AG09309 (cell line): ENCODE measurements at places on chromosomes 13 and 19.

- DNase-seq: no peak
Measured at GRCh38 chr13:19157461-19157860, 24.2 kb downstream of the TUBA3C start.

- no peak for DNase-seq
Measured at GRCh38 chr19:32201636-32202051, 143.8 kb upstream of the ZNF507 start.

GRCh38 chr19:18718015-18718526 is 34.6 kb downstream of the CRTC1 start:
- DNase-seq: no peak

- DNase-seq: no peak
Measured at GRCh38 chr13:27592865-27593264, 27.5 kb downstream of the LNX2 start.

- DNase-seq: no peak
Measured at GRCh38 chr13:51488212-51488611, 35.4 kb upstream of the INTS6 start.

DNA sequence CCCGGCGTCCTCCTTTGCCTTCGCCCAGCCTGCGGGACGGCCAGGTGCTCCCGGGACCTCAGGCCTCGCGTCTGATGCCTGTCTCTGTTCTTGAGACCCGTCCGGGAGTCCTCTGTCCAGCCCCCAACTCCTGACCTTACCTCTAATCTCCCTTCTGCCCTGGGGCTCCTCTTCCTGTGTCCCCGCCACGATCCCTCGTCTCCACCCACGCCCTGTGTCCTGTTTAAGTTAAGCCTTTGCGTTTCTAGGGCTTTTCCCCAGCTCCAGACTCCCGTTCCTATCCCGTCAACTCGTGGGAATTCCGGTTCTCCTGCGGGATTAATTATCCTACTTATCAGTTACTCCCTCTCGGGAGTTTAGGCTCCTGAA is 686 bp downstream of the LENG8 start:
- no peak for DNase-seq

- DNase-seq: no peak
Measured at GRCh38 chr19:1173159-1173844, 766 bp downstream of the SBNO2 start.

- DNase-seq: no peak
Measured at GRCh38 chr13:59721926-59722910, 441.5 kb downstream of the DIAPH3 start.

- DNase-seq: no peak
Measured at GRCh38 chr13:112453874-112454647, 77.9 kb downstream of the SPACA7 start.

DNA sequence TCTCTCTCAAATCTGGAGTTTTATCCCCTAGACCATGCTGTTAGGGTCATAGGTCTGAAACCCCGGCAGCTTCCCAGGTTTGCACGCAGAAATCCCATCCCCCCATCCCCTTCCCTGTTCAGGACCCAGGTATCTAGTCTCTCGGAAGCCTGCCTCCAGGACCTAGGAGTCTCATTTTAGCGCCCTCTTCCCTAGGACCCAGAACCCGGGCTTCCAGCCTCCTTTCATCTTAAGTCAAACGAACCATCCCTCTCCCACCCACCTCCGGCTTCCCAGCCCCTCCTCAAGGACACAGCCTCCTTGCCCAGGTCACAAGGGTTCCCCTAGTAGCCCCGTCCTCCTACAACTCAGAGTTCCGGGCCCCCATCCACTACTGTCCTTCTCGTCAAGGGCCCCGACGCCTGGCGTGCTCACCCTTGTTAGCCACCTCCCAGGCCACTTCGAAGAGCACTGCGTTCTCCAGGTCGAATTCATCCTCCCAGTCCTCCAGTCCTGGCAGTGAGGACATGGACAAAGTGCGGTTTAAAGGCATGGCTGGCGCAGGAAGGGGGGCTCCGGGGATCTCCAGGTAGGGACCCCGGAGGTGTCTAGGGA is 431 bp downstream of the GYS1 start:
- no peak for DNase-seq

DNA sequence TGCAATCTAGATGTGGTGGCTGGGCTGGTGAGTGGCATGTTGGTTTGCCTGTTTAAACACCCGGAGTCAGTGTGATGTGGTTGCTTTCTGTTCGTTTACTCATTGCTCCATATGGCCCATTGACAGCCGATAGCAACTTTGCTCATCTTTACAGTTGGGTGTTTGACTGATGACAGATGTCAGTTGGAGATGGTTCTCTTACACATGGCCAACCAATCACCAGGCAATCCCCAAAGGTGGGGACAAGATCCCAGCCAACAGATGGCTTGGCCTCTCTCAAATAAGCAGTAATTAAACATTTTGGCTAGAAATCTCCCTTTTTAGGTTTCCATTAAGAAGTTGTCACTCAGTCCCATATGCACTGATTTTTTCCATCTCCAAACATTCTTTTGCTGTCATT is 497.1 kb upstream of the ARGLU1 start:
- no peak for DNase-seq

GRCh38 chr19:42281146-42281826 is 12.2 kb downstream of the CIC start:
- DNase-seq: no peak

DNA sequence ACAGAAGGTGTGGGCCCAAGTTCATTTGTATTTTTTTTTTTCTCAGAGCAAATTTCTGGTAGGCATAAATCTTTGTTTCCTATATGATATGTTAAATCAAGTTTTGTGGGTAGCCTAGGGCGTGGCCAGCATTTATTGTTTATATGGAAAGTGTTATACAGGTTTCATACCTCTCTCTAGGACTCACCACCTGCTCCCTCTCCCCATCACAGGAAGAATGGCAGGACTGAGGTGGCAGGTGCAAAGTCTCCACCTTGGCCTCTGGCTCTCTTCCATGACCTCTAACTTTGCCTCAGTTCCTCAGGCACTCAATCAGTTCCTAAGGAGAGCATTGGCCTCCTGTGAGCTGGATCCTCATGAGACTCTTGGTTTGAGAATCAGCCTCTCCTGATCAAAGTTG is 172.3 kb upstream of the TSC22D1 start:
- no peak for DNase-seq

GRCh38 chr19:37899453-37899852 is 6.9 kb downstream of the WDR87 start:
- no peak for DNase-seq

GRCh38 chr13:34153428-34154180 is 335.7 kb downstream of the RFC3 start:
- DNase-seq: no peak

DNA sequence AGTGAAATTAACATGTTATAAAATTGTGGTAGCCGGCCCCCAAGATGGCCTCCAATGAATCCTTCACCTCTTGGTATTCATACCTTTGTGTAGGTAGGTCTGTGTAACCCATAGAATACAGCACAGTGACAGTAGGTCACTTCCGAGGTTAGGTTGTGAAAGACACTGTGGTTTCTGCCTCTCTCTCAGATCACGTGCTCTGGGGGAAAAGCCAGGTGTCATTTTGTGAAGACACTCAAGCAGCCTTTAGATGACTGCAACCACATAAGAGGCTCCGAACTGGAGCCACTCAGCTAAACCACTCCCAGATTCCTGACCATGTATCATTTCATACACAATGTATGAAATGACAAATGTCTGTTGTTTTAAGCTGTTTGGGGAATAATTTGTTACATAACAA is 9.8 kb upstream of the USPL1 start:
- no peak for DNase-seq

DNA sequence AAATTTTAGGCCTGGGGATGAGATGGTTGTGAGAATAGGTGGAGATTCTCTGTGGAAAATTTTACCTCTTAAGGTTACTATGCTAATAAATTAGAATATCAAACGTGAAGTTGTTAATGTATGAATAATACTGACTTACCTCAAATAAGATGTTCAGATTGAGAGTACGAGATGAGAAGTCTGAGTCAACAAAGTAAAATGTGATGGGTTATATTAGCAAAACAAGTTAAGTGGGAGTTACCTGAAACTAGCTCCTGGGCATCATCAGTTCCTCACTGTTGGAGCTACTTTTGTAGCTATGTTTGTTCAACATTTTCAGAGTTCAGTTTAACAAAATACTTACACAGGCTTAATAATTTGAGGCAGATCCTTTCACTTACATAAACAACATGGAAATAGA is 108.6 kb downstream of the PIBF1 start:
- DNase-seq: no peak

DNA sequence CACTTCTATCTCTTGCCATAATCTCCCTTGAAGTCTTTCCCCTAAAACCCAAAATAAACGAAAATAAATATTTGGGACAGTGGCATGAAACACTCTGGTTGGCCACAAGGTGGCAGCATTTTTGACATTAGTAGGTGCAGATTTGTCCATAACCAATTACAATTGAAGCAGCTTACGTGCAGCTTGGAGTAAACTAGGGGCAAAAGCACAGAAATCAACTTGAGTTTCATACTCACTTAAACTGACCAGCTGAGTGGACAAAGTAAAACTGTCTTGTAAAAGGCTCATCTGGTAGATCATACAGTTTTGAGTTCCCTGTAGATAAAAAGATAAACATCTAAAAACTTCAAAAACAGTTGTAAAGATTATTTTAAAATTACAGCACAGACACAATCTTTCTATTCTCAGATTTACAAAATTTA is 18.8 kb downstream of the PDCD5 start:
- DNase-seq: peak; percentile 24

DNA sequence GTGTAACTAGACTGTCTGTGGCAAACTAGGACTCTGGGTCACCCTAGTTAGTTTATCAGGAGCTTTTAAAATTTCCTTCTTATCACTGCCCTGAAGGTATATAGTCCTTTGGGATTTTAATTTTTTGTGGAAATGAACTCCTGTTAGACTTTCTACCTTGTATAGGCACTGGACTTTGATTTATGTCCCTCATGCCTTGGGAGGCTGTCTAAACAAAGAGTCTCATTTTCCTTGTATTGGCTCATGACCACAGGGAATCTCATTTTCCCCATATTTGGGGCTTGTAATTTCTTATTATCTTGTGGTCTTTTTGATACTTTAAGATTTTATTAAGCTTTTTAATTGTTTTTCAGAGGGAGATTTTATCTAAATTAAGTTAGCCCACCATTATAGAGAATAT is 21.4 kb downstream of the KCTD4 start:
- DNase-seq: no peak
